ENCODE measurements at places on chromosomes 12 and 14.

- H3K27me3 ChIP-seq = no peaks in the 10 kb centered on the region
- DNase-seq = no peak
- H3K36me3 ChIP-seq = no peaks in the 10 kb centered on the region
- no peak overlapping the region for H3K27ac ChIP-seq
- no peaks in the 10 kb centered on the region for H3K4me1 ChIP-seq
These were observed 303.2 kb upstream of the LRFN5 start for GRCh38 chr14:41303506-41303905.

DNA sequence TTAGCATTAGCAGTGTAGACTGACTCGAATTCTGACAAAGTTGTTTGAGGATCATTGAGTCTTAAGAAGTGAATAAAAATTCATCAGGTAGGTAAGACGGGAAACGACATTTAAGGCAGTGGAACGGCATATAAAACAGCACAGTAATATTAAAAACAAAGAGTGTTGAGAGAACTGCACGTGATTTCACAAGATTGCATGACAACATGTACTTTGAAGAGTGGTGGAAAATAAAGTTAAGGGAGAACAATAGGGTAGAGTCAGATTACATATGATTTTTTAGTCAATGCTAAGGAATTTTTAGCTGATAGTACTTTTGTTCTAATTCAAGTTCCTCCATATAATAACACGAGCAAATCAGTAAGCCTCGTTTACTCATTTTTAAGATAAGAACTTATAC is 115.4 kb downstream of the SOX5 start:
- DNase-seq = no peak
- no peaks in the 10 kb centered on the region for H3K27me3 ChIP-seq
- no peak overlapping the region for H3K27ac ChIP-seq
- no peaks in the 10 kb centered on the region for H3K4me1 ChIP-seq
- no peaks in the 10 kb centered on the region for H3K36me3 ChIP-seq

GRCh38 chr14:69208666-69209065 is 17.4 kb downstream of the EXD2 start:
- H3K36me3 ChIP-seq = no peaks in the 10 kb centered on the region
- H3K4me1 ChIP-seq = no peaks in the 10 kb centered on the region
- DNase-seq = no peak

DNA sequence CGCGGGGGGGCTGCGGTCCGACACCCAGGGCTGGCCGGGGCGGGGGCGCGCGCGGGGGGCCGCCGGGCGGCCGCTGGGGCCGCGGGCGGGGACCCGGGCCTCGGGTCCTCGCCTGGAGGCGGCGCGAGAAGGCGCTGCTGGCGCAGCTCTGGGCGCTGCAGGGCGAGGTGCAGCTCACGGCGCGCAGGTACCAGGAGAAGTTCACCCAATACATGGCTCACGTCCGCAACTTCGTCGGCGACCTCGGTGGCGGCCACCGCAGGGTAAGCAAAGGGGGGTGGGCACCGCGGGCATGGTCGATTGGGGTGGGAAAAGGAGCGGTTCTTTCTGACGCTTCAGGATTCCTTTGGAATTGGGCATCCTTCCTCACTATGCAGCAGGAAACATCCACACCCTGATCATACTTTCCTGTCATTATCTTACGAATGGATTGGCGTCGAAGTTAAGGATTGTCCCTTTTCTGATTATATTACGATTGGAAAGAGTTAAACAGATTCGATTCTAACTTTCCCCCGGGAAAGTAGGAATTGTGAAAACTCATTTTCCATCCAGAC is 798 bp downstream of the PDZRN4 start:
- peak overlapping the region; percentile 76 for H3K4me3 ChIP-seq
- H3K36me3 ChIP-seq = no peaks in the 10 kb centered on the region
- H3K4me1 ChIP-seq = peaks cover 7% of the 10 kb centered on the region
- H3K27ac ChIP-seq = peak overlapping the region; percentile 90
- peak; percentile 25 for DNase-seq

GRCh38 chr14:91410771-91411536 is 6.7 kb downstream of the CCDC88C start:
- H3K36me3 ChIP-seq = no peaks in the 10 kb centered on the region
- no peaks in the 10 kb centered on the region for H3K4me1 ChIP-seq
- H3K27ac ChIP-seq = no peak overlapping the region
- H3K4me3 ChIP-seq = no peak overlapping the region

DNA sequence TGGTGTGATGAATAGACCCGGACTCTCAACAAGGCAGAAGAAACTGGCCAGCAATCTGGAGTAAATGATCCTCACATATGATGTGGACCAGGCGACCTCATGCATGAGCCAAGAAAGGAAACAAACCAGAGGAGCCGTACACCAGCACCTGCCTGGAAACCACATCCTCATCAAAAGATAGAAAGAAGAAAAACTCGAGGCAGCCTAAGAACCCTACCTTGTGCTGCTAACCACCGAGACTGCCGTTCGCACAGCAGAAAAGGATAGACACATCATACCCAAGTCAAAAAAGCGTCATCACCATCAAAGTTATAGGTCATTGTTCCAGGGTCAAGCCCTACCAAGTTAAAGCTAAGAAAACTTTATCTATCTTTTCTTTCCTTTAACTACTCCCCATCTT is 66.7 kb downstream of the RESF1 start:
- no peak overlapping the region for H3K4me3 ChIP-seq
- H3K4me1 ChIP-seq = no peaks in the 10 kb centered on the region
- no peak for DNase-seq
- no peaks in the 10 kb centered on the region for H3K27me3 ChIP-seq
- no peaks in the 10 kb centered on the region for H3K36me3 ChIP-seq

Measured in testis (tissue), 5 donors.